ENCODE measurements at places on chromosomes 11 and 22.

- no peak for DNase-seq
These were observed 28.4 kb downstream of the WEE1 start for GRCh38 chr11:9601876-9602199.

- no peak for DNase-seq
These were observed 20.8 kb upstream of the ARRB1 start for GRCh38 chr11:75371949-75372876.

DNA sequence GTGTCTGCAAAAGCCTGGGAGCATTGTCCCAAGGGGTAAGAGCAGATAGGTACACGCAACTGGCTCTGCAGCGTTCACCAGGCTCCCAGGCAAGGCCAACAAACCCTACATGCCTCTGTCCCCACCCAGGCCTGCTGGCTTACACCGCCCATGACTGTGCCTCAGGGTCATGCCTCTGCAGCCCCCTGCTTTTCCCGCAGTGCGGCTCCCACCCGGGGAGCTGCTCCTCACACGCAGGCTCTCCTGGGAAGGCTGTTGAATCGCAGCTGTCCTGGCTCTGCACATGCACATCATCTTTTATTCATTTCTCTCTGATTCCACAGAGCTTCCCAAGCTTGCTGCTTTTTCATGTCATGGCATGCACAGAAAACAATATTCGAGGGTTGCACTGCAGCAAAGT is 29.2 kb upstream of the B3GAT1 start:
- no peak for DNase-seq

- DNase-seq = no peak
These were observed 136.2 kb downstream of the ELP4 start for GRCh38 chr11:31645747-31646146.

DNA sequence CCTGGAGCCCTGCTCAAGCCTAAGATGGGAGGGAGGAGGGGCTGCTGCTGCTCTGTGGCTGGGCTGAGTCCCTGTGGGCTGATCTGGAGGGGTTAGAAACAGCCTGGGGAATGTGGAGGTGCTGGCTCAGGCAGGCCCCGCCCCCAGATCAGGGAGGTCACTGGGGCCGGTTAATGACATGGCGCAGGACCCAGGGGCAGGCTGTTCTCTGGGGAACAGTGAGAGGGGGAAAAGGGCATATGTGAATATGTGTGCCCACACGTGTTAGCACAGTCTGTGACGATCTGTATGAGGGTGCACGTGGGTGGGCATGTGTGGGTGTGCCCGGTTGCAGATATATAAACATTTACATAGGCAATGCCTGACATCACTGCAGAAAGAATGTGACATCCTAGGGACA is 143.5 kb downstream of the MIAT start:
- no peak for DNase-seq

DNA sequence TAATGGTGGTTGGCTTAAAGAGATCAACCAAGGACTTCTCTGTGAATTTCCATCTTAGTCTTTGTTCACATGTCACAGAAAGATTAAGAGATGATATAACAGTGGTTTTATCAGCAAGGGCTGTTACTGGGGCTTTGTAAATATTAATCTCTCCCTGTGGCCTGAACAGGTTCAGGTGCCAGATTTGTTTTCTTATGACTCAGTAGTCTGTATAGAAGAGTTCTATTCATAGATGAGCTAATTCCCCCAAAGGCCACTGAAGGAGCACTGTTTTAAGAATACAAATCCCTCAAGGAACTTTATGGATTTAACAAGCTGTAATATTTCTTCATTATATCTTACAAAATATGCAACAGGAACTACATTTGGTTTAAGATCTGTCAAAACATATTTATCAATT is 50.4 kb downstream of the TCP11L1 start:
- no peak for DNase-seq

GRCh38 chr11:122750049-122750448 is 88.3 kb upstream of the CRTAM start:
- DNase-seq = no peak

GRCh38 chr11:35138606-35138942 is 397 bp upstream of the CD44 start:
- no peak for DNase-seq

- no peak for DNase-seq
These were observed 27.1 kb upstream of the GRK2 start for GRCh38 chr11:67238894-67239782.

DNA sequence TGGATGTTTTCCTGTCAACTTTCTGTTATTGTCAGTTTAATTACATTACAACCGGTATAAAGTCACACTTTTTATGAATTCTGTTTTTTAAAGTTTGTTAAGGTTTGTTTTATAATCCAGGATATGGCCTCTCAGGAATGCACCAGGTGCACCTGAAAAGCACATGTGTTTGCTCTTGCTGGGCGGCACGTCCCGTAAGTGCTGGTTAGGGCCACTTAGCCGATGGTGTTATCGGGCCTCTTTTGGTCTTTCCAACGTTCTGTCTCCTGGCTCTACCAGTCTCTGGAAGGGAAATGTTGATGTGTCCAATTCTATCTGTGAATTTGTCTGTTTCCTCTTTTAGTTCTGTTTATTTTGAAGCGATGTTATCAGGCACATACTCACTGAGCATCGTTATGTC is 695.7 kb downstream of the BRD1 start:
- peak; percentile 75 for DNase-seq

- DNase-seq = no peak
These were observed 1.3 kb downstream of the B3GAT1 start for GRCh38 chr11:134410766-134411165.

DNA sequence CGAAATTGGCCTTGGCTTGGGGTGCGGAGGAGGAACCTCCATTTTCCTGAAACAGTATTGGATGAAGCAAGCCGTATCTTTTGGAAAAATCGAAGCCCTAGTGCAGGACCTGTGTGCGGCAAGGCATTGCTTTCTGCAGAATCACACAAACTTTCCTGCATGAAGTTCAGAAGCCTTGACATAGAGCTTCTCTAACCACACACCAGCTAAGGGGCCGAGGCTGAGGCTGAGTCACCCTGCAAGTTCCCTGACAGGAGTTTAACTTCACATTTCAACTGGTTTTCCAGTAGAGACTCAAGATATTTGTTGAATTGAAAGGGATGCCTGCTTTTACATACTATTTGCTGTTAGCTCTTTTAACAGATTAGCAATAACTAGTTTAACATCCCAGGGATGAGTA is 67.8 kb downstream of the TCF20 start:
- no peak for DNase-seq

- DNase-seq = no peak
These were observed 32.0 kb upstream of the NUP50 start for GRCh38 chr22:45131749-45132148.

DNA sequence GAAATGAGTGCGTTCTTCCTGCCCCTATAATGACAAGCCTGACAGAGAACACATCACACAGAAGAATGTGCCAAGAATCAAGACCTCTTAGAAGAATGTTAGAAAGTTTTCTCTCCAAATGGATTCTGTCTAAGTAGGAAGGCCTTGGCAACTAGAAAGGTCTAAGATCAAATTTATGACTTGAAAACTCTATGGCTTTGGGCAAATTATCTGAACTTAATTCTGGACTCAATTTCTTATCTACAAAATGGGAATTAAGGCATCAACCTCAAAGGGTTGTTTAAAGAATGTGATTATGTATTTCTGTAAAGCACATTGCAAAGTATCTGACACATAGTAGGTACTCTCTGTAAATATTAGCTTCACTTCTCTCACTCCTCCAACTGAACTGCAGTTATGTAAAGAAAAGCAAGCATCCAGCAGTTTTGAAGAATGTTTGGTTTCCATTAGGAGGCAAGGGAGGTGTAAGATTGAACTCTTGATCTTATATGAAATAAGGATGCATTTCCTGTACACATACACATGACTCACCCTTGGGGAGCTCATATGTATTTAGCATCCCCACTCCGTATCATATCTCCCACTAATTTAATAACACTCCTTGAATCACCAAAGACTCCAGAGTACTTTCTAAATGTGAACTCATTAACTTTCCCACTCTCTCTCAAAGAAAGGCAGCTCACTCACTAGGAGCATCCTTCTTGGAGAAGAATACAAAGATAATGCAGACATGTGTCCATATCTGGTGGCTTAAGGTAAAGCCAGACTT is 77.6 kb downstream of the ETS1 start:
- DNase-seq = no peak

- DNase-seq = no peak
These were observed 17.9 kb downstream of the APLNR start for GRCh38 chr11:57219021-57219627.

- no peak for DNase-seq
These were observed 974 bp downstream of the DGCR8 start for GRCh38 chr22:20080776-20081654.

- peak; percentile 12 for DNase-seq
These were observed 8.3 kb upstream of the UBQLNL start for GRCh38 chr11:5524756-5525155.

GRCh38 chr11:133945087-133945974 is 11.4 kb downstream of the IGSF9B start:
- no peak for DNase-seq

- no peak for DNase-seq
These were observed 1.2 kb downstream of the DGCR2 start for GRCh38 chr22:19120829-19121630.

- DNase-seq = no peak
These were observed 125.6 kb upstream of the LMO1 start for GRCh38 chr11:8389029-8389996.

DNA sequence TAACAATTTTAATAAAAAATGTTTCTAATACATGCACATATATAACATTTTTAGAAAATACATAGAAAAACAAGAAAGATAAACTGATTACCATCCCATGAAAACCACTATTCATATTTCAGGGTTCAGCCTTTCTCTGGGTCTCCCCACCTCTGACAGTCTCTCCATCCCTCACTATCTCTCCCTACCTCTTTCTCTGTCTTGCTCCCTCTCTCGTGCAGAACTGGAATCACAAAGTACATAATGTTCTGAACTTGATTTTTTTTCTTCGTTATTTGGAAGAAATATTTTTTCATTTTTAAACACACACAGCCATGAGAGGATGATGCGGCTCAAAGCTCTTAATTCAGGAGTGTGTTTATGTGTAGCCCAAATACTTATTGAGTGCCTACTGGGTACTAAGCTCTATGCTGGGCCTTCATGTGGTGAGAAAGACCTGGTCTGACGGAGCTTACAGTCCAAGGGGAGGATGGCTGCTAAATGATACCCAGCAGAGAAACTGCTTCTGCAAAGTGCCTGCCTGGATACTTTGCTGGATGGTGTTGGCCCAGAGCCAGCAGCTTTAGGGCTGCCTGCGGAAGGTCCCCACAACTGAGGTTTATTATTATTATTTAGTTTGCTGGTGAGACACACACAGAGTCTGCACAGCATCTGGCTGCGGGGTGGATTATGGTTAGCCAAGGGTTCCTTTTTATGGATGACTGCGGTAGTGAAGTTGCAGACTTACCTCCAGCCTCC is 42.6 kb downstream of the SC5D start:
- no peak for DNase-seq

DNA sequence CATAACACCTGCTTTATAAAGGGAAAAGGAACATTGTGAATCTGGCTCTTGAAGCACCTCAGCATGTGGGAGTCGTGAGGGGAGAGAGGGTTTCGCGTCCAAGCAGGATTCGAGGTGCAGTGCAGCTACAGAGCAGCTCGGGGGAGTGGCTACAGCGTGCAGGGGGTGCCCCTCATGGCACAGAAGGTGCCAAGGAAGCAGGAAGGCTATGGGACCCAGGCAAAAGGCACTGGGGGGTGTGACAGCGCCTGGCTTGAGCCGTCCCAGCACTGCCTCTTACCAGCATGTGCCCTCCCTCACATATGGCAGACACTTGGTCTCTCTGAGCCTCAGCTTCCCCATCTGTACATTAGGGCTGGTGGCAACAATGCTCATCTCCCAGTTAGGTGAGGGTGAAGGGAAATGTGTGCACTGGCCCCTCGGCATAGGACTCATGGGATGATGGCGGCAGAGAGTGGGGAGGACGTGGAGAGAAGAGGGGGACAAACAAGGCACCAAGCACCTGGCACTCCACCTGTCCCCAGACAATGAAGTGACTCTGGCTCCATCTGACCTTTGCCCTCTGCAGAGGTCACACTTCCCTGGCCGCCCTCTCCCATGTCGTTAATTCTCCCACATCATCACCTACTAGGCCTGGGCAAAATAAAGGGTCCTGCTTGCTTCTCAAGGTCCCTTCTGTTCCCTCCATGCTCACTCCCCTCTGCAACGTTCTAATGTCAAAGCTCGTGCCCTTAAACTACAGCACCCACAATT is 10.4 kb downstream of the TNKS1BP1 start:
- DNase-seq = no peak

GRCh38 chr11:30422447-30423278 is 99.8 kb downstream of the ARL14EP start:
- no peak for DNase-seq

DNA sequence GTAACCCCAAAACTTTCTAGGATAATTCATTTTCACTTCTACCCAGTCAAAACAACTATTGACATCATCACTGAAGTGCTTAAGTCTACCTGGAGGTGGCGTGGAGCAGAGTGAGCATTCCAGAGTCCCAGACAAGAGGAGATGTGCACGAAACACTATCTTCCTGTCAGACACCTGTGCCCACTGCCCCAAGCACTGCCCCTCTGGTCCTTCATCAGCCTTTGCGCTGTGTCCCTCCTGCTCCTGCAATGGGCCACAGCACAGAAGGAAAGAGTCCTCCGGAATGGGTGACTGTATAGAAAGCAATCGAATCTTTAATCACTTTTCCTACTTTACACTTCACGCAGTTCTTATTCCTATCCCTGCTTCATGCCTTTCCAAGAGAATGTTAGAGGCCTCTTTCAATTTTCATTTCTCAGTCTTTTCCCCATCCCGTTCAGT is 512 bp upstream of the GRIA4 start:
- peak; percentile 43 for DNase-seq

GRCh38 chr11:123261345-123262106 is 66.5 kb upstream of the CLMP start:
- DNase-seq = no peak

GRCh38 chr11:95682552-95682951 is 107.0 kb downstream of the FAM76B start:
- DNase-seq = no peak

- no peak for DNase-seq
These were observed 33.5 kb downstream of the POU2F3 start for GRCh38 chr11:120273432-120273831.

DNA sequence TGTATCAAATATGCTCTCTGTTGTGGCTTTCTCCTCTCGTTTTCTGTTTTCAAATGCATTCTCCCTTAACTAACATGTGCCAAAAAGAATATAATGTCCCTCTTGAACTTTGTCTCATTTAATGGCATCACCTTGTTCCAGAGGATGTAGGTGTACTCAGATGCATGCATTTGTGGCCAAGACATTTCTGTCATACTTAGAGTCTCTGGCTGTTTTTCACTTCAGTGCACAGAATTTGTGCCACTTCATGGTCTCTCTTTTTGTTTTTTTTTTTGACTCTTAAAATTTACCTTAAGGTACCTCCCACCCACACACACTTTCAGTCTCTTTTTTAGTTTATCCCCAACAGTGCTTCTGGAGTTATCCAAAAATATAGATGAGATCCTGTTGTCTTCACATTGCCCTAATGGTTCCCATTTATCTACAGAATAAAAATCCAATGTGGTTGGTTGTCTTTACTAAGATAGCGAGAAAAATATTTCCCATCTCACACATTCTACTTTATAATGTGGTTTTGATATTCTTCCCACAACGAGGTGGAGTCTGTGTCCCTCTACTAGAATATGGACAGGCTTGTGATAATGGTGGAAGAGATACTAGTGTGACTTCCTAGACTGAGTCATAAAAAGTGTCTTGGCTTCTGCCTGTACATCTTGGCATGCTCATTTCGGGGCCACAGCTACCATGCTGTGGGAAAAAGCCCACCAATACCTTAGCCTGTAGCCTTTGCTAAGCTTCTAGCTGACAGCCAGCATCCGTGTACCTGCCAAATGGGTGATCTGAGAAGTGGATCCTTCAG is 125.8 kb downstream of the DDX10 start:
- no peak for DNase-seq

- DNase-seq = no peak
These were observed 24.2 kb downstream of the EIF3F start for GRCh38 chr11:8011371-8011770.
